ENCODE measurements at places on chromosomes 3 and 15.

DNA sequence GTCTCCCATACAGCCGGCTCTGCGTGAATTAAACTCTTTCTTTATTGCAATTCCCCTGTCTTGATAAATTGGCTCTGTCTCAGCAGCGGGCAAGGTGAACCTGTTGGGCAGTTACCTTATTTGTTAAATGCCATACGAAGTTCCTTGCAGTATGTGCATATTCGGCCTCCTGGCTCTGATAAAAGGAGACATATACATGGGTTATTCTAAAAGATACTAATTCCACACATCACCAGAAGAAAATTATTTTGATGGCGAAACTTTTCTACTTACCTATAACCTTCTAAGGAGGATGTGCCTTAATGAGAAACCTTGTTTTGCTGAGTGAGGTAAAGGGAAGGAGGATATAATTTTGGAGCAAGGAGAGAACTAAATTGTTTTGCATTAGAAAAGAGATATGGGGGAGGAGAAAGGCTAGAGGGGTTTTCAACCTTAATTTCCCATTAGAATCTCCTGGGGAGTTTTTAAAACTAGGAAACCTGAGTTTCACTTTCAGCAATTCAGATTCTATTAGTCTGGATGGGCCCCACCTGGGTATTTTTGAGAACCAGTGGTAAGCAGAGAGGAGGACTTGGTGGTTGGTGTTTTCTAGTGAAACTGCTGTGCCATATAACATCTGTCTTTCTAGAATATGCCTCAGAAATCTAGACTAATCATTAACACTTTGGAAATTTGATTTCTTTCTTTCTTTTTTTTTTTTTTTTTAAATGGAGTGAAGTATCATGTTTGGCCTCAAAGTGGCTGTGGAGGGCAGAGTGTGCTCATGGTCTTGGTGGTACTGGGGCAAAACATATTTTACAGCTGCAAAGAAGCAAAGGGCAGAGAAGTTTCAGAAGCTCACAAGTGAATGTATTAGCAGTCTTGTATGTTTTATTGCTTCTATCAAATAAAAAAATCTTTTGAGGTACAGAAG lies 23.0 kb downstream of the NANOGP8 start:
- no peak for DNase-seq

- peak; percentile 65 for DNase-seq
Observed at GRCh38 chr15:89999676-90000185, 1.4 kb upstream of the ZNF710 start.

DNA sequence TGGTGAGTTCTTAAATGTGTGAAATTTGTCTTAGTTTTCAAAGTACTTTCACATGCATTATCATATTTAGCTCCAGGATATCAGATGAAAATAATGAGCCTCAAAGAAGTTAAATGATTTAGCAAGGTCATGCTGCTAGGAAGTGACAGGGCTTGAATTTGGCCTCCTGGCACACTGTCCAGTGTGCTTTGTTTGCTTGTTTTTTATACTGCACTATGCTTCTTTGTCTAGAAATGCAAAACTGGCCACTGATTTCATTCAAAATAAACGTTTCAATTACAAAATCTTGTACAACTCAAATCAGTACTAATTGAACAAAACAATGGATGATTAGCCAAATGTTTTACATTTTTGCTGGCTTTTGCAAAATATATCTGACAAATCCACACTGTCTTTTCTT lies 583.3 kb upstream of the CBLB start:
- DNase-seq, result no peak

GRCh38 chr3:52077925-52078324 lies 21.6 kb upstream of the DUSP7 start:
- DNase-seq, result no peak

- no peak for DNase-seq
Observed at GRCh38 chr3:192068464-192069254, 607.7 kb downstream of the PYDC2 start.

DNA sequence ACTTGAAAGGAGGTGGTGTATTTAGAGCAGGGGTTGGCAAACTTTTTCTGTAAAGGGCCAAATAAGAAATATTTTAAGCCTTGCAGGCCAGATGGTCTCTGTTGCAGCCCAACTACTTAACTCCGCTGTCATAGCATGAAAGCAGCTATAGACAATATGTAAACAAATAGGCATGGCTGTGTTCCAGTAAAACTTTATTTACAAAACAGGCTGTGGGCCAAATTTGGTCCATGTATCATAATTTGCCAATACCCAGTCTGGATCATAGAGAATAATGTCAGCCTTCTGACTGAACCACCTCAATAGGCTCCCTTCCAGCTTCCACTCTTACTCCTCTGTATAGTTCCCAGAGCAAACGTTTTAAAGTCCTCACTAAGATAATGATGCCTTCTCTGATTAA lies 638.8 kb upstream of the CFAP20DC start:
- no peak for DNase-seq

GRCh38 chr3:105343991-105344390 lies 22.7 kb upstream of the ALCAM start:
- DNase-seq, result no peak

DNA sequence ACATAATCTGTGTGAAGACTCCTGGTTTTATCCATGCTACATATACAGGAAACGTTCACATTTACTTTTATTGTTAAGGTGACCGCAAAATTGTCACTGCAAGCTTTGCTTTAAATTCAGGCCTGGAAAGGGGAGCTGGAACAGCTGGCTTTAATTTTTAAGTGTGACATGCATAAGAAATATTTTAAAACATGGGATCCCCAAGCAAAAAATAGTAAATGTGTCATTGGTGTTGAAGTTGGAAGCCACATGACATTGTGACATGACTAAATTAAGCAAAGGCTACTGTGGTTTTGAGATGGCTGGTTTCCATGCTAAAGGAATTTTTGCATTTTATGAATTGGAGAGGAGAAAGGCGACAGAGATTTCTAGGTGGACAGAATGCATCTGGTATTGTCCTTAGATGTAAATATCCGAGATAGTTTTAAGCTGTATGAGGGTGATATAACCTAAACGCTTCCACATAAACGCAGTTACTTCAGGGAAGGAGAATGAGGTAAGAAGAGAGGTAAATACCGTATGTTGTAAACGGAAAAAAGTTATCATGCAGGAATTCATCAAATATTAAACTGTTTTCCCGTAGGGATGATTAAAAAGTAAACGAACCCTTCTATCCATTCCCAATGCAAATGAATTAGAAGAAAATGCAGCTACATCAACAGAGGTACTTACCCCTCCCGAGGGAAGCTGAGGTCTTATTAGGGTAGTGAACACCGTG lies 927 bp upstream of the FYTTD1 start:
- no peak for DNase-seq

GRCh38 chr3:74614107-74614967 lies at the start of gene CNTN3:
TSS of gene CNTN3 (minus strand) at chr3:74614659. CDS start at chr3:74521112, 93,547 bp downstream.
- peak; percentile 48 for DNase-seq

DNA sequence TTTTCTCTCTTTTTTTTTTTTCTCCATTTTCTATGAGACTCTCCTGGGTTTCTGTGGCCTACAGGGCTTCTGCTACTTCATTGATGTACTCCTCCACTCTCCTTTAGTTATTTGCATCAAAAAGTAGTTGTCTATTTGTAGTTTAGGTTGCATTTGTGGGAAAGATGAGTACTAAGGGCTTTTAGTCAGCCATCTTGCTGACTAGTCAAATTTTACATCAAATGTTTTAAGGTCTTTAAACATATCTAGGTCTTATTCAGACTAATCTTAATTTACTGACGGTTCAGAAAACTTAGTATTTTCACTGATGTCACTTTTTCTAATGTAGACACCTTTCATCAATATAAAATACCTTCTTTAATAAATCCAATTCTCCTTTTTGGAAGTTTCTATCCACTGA lies 871.0 kb downstream of the PLOD2 start:
- no peak for DNase-seq

DNA sequence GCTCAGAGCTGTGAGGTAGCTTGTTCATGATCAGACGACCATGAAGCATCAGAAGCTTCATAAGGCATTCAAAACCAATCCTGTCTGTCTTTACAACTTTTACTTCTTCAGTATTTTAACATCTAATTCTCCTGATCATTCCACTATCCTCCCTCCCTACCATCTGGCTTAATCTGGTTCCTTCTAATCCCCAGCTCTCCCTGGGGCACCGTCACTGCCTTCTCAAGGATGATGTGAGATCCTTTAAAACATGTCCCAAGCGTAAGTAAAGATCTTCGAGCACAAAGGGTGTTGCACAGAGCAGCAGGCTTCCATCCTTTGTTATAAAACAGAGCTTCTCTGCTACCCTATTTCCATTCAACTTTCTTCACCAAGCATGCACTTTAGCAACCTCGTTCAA lies 362.7 kb upstream of the ARRDC4 start:
- DNase-seq, result no peak

- no peak for DNase-seq
Observed at GRCh38 chr3:57961828-57962447, 46.3 kb upstream of the FLNB start.

DNA sequence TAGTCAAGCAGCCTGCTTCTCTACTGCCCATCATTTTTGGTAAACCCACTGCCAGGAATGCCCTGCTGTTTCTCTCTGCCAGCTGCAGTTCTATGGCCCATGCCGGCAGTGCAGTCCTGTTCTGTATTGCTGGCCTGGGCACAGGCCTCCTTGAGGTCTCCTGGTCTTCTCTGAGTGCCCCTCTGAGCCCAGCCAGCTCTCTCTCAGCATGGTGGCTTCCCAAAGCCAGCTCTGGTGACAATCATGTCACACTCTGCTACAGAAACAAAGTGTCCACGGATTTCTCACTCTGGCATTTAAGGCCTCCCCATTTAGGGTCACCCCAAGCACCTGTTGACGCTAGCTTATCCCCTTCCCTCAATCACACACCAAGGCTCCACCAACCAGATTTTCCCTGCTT lies 24.5 kb downstream of the SRPRB start:
- no peak for DNase-seq

- no peak for DNase-seq
Observed at GRCh38 chr3:13608969-13609725, 60.2 kb downstream of the FBLN2 start.

- peak; percentile 70 for DNase-seq
Observed at GRCh38 chr3:53375019-53375418, 27.7 kb upstream of the DCP1A start.

GRCh38 chr3:14151471-14152083 lies 26.7 kb downstream of the TMEM43 start:
- DNase-seq, result no peak

DNA sequence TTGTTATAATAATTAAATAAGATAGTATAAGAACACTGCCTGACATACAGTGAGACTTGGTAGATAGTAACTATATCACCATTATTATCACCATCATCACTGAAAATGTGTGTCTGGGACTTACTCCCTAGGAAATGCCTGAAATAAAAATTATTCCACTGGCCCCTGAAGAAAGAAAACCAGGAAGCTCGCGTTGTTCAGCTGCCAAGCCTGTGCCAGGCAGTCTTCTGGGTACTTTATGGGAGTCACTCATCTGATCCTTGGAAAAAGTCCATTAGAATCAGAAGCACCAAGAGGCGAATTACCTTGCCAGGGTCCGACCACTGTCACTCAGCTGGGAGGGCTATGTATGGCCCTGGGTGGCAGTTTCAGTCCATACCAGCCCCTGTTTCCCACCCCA lies 220.3 kb upstream of the TPM1 start:
- DNase-seq, result no peak

- DNase-seq, result no peak
Observed at GRCh38 chr15:87713475-87713879, 543.1 kb downstream of the NTRK3 start.

- DNase-seq, result no peak
Observed at GRCh38 chr3:146561879-146562278, 17.5 kb upstream of the PLSCR1 start.

GRCh38 chr3:184619787-184620430 lies 58.3 kb downstream of the EPHB3 start:
- no peak for DNase-seq

DNA sequence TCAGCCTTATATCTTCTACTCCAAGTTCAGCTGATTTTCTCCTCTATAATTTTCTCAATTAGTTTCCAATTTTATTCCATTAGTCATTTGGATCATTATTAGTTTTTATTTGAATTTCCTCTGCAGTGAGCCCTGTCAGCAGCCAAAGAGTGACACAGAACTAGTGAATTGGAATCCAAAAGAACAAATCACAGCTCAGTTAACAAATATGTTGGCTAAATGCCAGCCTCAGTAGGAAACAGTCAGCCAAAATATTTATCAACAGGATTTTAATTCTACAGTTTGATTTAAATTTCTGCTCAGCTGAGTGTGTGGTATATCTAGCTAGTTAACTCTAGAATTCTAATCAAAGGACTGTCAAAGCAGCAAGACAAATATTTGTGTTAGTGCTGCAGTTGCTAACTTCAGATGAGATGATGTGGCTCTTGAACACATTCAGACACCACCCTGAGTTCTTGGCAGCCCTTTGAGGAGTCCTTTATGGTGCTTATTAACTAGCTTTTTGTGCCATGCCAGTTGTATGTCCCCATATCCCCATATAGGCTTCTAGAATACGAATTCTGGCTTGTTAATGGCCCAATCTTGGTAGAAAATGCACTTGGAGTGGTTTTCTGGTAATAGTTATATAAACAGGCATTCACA lies 194.5 kb downstream of the CPNE4 start:
- DNase-seq, result no peak

DNA sequence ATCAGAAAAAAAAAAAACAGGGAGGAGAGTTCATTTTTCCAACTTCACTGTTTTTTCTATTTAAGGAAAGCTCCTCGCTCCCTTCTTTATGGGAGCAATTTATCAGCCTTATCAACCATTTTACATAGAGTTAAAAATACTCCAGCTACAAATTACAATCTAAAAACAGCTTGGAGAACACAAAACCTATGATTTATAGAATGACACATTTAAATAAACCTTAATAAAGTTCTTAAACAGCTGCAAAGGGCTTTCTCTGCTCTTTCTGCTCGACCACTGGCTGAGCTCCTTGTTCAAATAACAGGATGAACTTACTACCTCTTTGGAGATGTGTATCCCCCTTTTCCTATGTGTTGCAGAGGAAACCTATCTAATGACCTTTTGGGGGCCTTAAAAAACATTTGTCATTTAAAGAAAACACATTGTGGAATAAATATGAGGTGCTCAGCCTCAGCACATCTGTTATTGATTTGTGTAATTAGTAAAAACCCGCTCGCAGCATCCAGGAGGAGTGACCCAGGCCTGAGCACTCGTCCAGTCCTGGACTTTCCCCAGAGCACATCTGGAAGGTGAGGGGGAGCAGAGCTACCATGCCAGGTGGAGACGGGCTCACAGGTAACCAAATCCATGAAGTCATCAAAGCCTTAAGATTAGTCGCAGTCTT lies 231.2 kb downstream of the ATP8B4 start:
- no peak for DNase-seq

GRCh38 chr3:43031889-43032545 lies 52.9 kb downstream of the GASK1A start:
- DNase-seq, result no peak

- no peak for DNase-seq
Observed at GRCh38 chr3:170331143-170331542, 26.4 kb upstream of the SKIL start.

- no peak for DNase-seq
Observed at GRCh38 chr3:21216598-21216997, 534.4 kb downstream of the ZNF385D start.

Measured in lower lobe of right lung (tissue), 2 donors.